Colonic mucosa (tissue), 4 donors: ENCODE measurements at places on chromosomes 2 and 18. TPM values are rescaled to one million over a fixed set of nuclear protein-coding genes. Genes with fewer than 3 reads are reported as not detected.

Gene LCT
- total RNA-seq: 0.12 TPM

Gene UCN
- total RNA-seq: 1.0 TPM

Gene RPRM
- total RNA-seq: not detected

Gene SFTPB
- 0.29 TPM for total RNA-seq

Gene FANCL
- total RNA-seq: 21.6 TPM

Gene NOTO
- not detected for total RNA-seq

Gene CFAP65
- 0.05 TPM for total RNA-seq

Gene MORN2
- 11.5 TPM for total RNA-seq

Gene DCDC2C
- total RNA-seq: not detected

- DNase-seq: no peak
Measured at GRCh38 chr2:46381263-46381849, 84.1 kb downstream of the EPAS1 start.

GRCh38 chr2:43542285-43542933 lies 53.4 kb downstream of the THADA start:
- no peak for DNase-seq

GRCh38 chr18:2985628-2986027 lies 27.3 kb downstream of the LPIN2 start:
- no peak for DNase-seq

GRCh38 chr2:43028188-43028587 lies 198.2 kb downstream of the ZFP36L2 start:
- no peak for DNase-seq

DNA sequence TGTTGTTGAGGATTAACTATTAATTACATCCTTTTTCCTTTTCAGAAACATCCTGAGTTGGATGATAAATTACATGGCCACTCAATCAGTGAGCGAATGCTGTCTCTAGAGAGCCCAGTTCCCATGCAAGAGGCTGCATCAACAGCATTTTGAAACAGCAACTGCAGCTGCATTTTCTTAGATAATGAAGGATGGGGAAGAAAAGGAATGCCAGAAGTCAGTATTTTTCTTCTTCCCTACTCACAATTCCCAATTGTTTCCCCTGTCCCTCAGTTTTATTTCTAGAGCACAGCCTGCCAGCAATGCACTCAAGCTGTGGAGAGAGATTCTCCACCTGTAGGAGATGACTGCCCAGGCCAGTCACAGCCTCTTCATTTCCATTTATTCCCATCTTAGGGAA lies 6.9 kb downstream of the SCN7A start:
- DNase-seq: no peak

DNA sequence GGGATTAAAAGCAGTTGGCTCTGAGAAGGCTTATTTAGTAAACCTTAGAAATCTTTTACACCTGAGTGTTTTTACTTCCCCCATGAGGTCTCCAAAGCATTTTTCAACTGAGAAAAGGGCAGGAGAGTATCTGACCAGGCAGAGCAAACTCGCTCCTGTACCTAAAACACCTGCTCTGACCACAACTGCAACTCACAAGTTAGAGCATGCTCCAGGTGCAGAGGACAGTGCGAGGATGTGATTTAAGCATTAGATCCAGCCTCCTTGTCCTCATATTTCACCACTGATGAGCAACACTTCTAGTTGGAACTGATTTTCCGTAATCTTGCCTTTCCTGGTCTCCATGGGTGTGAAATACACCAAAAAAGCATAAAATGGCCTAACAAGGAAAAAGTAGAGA lies 34.5 kb upstream of the TBC1D8 start:
- no peak for DNase-seq

DNA sequence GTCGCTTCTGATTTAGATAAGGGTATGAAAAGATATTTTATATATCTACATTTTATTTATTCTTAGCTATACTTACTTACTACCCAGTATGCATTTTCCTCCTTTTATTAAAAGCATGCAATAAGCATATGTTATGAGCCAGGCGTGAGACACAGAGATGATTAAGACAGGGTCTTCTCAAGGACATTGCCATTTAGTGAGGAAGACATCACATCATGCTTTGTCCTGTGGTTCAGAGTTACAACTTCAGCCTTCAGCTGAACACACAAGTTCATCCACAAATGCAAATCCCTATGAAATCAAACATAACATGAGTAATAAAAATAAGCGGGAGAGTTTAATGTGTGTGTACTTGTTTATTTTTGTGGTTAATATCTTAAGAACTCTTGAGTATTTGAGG lies 30.2 kb downstream of the GRHL1 start:
- no peak for DNase-seq

- DNase-seq: no peak
Measured at GRCh38 chr18:13120255-13120654, 98.3 kb upstream of the LDLRAD4 start.

GRCh38 chr2:16123421-16123820 lies 183.1 kb downstream of the MYCN start:
- DNase-seq: peak; percentile 17

- DNase-seq: no peak
Measured at GRCh38 chr2:225438248-225438647, 38.7 kb downstream of the NYAP2 start.

DNA sequence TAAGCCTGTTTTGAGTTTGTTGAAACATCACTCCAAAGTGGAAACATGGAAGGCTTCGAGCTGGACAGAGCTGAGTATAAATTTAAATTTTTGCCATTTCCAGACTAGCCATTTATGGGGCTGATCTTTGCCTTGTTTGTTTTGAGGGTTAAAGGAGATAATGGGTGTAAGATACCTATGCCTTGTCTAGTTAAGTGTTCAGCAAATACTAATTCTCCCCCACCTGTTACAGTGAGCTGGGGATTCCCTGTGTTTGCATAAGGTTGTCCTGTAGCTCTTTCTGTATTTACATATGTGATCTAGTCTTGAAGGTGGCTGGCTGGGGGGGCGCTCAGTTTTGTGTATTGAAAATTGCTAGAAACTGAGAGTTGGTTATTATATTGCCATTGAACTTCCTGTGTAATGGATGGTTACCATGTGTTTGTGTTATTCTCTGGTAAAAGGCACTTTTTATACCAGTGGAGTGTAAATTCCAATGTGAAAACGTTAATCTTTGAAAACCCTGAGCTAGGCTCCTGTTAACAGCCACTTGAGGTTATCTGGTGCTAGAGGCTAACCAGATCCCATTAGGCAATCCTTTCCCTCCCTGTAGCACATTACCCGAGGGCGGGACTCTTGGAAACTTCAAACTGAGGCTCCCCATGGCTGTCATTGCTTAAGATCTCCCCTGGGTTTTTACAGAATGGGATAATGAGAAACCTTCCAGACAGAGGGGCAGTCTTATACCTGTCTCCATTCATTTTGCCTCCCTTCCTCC lies 26.7 kb downstream of the TANC1 start:
- DNase-seq: no peak

- no peak for DNase-seq
Measured at GRCh38 chr2:73892631-73893329, at the start of gene ACTG2. TSS of gene ACTG2 (plus strand) at chr2:73893008. CDS start at chr2:73901312, 8,304 bp downstream.

DNA sequence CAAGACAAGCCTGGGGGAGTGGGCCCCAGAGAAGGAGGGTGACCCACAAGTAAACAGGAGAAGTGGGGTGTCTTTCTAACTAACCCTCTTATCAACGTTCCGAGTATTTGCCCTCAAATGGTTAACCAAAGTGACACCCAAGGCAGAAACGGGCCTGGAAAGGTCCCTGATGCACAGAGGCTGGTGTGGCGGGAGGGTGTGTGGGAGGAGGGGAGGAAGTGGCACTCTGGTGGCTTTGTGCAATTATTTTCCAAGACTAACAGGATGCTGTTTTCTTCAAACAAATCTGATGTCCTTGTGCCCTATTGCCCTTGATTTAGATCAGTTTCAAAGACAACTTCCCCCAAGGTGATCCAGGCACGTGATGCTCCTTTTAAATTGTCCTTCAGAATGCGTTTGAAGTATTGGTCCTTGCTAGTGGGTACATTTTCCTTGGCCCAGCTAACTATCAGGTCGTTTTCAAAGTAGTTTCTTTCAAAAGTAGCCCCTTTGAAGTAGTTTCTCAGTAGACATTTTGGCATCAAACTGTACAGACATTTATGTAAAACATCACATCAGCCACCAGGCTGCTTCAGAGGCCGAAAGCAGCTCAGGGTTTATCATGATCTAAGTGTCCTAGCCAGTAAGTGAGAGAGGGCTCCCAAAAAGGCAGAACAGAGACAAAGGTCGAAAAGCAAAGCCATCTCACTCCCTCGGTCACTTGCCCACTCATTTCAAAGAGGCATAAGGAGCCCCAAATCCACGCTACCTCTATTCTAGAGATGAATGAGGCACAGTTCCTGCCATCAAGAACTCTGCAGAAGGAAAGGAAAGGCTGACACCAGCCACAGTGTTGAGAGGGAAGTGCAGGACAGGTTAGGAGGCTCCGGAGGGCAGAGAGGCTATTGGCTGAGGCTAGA lies 371.1 kb upstream of the ID2 start:
- no peak for DNase-seq
